ENCODE measurements at places on chromosomes 5 and 9.

DNA sequence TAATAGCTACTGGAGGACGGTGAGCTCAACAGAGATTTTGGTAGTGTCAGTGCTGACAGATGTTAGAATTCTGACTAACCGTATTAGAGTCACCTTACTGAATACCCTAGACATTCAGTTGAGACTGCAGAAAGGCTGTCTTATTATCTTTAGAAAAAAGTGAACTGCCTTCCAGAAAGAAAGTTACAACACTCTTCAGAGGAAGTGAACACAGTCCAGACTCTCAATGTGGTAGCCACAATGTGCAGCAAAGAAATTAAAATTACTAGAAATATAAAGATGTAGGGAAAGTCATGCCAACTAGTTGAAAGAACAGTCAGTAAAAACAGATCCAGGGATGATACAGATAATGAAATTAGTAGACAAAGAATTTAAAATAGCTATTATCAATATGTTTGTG, 47.1 kb upstream of the COL15A1 start:
- DNase-seq = no peak

- no peak for DNase-seq
Observed at GRCh38 chr5:131952301-131952857, 6.9 kb upstream of the MEIKIN start.

GRCh38 chr9:23372703-23373102, 453.3 kb downstream of the ELAVL2 start:
- DNase-seq = no peak

DNA sequence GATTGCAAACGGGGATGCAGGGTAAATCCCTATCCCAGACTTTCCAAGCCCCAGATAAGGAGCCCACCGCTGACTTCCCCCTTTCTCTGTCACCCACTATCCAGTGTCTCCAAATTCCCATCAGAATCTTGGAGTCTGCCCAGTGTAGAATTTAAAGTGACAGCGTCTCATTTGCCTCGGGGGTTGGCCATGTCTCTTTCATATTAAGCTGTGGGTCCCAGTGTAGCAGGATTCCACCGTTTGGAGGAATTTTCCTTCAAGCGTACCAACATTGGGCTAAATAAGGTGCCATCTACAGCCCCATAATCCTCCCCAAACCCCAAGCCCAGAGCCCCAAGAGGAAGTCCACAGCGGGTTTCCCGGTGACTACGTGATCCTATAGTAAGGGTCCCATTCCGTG, 1.1 kb downstream of the BRINP1 start:
- no peak for DNase-seq

GRCh38 chr5:15946026-15946425, 233.6 kb downstream of the MARCHF11 start:
- no peak for DNase-seq

DNA sequence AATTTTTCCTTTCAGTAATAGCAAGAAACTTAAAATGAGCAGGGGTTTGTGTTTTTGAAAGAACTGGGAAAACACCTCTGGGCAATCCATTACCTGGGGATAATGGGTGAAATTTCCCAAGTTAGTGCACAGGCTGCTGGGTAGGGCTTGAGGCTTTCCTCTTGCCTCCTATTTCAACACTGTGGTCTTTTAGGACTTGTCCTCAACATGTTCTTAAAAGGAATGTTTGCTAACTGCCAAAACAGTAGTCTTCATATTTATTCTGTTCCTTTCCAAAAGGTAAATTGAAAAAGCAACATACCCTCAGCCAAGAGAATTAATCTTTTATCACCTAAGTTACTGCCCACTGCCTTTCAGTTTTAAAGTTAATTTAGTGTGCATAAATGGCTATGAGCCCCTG, 158.3 kb upstream of the CCDC152 start:
- DNase-seq = no peak

GRCh38 chr9:85224729-85225128, 517.0 kb downstream of the AGTPBP1 start:
- no peak for DNase-seq

GRCh38 chr5:172646716-172647285, 5.7 kb downstream of the NEURL1B start:
- no peak for DNase-seq

DNA sequence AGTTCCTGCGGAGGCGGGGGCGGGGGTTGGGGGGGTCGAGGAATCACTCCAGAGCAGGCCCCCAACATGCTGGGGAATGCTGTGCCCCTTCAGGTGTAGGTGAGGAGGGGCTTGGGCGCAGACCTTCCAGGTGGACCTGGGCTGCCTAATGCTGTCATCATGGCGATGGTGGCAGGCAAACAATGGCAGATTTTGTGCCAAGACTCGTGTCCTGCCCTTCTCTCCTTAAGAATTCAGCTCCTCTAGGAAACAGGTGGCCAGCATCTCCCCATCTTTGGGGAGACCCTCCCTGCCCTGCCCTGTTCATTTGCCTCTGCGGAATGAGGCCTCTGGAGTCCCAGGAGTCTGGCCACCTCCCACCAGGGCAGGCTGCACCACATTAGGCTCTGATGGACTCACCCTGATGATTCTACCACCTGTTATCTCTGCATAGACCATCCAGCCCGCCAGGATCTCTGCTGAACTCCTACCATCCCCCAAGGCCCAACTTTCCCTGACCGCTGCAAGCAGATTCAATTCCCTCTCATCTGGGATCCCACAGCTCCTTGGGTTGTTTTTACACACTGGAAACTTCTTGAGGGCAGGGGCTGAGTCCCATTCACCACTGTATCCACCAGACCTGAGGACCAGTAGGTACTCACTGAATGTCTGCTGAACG, 10.9 kb upstream of the SLC25A51 start:
- no peak for DNase-seq

DNA sequence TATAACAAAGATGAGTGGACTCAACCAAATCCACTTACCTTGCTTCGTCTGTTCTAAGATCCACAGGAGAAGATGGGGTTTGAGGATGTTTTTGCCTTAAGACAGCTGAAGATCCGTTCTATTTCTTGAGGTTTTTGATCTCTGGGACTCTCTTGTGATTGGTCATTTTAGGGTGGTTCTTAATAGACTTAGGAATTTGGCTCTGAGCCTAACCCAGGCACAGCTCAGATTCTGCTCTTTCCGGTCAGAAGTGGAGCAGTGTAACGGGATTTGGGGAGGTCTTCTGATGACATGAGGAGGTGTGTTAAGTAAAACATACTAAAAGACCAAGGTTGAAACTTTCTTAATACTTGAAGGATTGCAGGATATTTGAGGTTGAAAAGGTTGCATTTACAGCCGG, 166.9 kb downstream of the DMRT2 start:
- no peak for DNase-seq

- no peak for DNase-seq
Observed at GRCh38 chr9:93900971-93901861, 53.9 kb downstream of the BARX1 start.

All from left renal pelvis (tissue), 4 donors.